Activated naive CD4-positive, alpha-beta T cell treated with anti-CD3 and anti-CD28 coated beads, Interleukin-2, amount 50 U/mL, for 16 hours (primary cell): ENCODE measurements at places on chromosomes 16 and 17.

DNA sequence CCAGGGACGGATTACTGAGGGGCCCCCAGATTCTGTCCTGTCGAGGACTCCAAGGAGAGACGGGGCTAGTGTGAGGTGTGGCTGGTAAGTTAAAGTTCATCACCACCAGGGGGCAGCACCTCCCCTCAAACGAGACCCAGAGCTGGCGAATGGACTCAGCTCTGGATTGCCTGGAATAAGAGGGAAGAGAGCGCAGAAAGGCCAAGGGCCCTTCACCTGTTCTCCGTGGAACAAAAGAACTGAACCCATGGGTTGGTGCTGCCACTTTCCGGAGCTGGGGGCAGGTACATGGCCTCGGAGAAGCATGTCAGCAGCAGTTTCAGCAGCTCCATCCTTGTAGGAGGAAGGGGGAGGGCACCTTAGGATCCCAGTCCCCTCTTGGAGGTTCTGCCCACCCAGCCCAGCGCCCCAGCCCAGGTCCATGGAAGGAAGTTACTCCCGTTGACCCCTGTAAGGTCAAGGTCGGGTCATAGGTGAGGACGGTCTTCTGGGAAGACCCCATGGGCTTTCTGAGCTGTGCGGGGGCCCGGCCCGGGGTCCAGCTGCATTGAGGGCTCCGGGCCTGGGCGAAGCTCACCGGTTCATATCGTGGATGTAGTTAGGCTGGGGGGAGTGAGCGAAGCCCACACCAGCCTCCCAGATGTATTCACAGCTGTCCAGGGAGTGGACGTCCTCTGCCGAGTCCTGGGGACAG, 10.8 kb downstream of the HID1 start:
- DNase-seq = peak; percentile 82

GRCh38 chr16:6558126-6558525, 774.5 kb upstream of the RBFOX1 start:
- no peak for DNase-seq

GRCh38 chr17:79669861-79670260, 59.0 kb upstream of the RBFOX3 start:
- DNase-seq = no peak

GRCh38 chr17:35252651-35253050, 9.8 kb downstream of the SLFN5 start:
- DNase-seq = no peak

DNA sequence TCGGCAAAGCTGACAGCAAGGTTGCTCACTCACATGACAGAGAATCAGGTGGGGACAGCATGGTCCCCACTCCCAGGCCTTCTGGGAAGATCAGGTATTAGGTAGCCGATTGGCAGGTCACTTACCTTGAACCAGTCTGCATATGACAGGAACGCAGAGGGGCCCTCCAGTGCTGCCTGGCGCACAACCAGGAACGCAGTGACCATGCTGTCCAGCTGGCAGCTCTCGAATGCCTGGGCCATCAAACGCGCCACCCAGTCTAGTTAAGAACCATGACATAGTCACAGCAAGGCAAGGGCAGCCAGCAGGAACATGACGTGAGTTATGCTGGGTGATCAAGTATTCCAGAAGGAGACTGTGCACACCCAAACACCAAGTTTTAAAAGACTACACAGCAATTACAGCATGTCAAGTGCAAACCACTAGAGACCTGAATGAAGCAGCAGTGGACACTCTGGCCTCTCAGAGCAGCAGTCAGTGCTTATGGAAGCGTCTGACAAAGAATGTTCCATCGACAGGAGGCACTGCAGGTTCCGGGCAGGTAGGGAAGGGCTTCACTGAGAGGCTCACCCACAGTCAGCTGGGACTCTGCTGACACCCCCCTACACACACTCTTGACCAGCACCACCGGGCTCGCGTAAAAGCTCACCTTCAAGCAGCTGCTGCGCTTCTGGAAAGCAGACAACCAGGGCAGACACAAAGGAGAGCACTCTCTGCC, 25.0 kb downstream of the FANCA start:
- DNase-seq = no peak

DNA sequence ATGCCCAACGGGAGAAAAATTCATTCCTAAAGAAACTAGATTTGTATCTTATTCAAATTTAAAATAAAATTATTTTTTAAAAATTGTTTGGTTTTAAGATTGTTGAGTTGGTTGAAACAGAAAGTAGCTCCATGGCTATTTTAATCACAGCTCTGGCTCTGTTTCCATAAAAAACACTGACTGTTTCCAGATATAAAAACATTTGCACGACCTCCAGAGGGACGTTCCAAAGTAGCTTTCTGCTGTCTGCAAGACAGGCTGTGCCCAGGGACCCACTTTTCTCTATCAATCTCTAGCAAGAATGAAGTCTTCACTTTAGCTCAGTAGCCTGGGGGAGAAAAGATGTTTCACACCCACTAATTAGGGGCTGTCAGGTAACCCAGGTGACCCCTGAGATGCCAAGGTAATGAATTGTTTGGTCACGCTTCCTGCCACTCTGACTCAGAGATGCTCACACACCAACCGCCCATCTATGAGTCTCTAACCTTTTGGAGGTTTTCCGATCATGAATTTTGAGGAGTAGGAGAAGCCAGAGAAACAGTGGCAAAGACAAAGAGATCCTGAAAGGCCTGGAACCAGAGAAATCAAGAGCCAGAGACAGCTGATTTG, 220.1 kb upstream of the SOX9 start:
- no peak for DNase-seq

GRCh38 chr16:51881731-51882130, 665.2 kb downstream of the TOX3 start:
- DNase-seq = no peak

GRCh38 chr17:22374741-22375140, 682.4 kb downstream of the KCNJ18 start:
- no peak for DNase-seq
